ENCODE measurements at places on chromosomes 3 and 15.
A peak's percentile ranks its signal among the peaks of the same experiment; 100 is the strongest.

GRCh38 chr3:141738891-141739363, 829 bp downstream of the RNF7 start:
- no peak for DNase-seq

- DNase-seq: no peak
These were observed 80.6 kb downstream of the PCOLCE2 start for GRCh38 chr3:142808103-142808917.

- no peak for DNase-seq
These were observed 144.4 kb downstream of the GMNC start for GRCh38 chr3:190718097-190718496.

DNA sequence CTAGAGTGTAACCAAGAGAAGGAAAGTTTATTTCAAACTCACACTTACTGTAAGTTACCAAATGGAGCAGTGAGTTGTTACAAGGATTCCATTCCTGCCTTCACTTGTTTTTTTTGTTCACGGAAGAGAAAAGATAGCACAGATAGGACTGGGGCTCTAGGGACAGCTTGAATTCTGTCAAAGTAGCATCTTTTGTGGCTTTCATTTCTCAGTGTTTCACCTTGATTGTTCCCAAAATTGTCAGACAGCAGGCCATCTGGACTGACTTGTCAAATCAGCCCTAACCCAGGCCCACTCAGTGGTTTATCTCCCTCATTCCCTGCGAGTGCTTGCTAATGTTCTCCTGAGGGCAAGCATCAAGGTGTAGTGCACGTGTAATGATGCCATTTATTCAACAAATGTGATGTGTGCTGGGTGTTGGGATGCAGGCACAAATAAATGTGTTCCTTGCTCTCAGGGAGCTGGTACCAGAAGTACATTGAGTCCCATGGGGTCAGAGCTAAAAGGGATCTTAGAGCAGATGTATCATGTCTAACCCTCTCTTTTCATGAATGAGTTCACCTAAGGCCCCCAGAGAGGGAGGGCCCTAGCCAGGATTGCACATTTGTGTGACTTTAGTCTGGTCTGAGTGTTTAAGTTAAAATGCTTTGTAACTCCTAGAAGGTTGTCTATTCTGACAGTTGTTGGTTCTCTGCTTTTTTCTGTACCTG, 49.1 kb downstream of the PDHB start:
- DNase-seq: no peak

- DNase-seq: no peak
These were observed 13.3 kb downstream of the ZNF592 start for GRCh38 chr15:84761607-84762131.

- DNase-seq: no peak
These were observed 45.1 kb upstream of the PLXND1 start for GRCh38 chr3:129651435-129652202.

DNA sequence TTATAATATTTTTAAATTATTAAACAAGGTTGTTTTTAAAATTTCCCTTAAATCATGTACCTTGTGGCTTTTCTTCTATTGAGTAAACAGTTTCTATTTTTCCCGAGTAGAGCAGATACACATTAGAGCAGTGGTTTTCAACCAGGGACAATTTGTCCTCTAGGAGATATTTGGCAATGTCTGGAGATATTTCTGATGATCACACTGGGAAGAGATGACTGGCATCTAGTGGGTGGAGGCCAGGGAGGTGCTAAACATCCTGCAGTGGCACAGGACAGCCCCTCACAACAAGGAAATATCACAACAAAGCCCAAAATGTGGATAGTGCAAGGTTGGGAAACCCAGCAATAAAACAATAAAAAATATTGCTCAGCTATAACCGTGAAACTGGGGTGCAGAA, 113.0 kb upstream of the PTPRG start:
- no peak for DNase-seq

DNA sequence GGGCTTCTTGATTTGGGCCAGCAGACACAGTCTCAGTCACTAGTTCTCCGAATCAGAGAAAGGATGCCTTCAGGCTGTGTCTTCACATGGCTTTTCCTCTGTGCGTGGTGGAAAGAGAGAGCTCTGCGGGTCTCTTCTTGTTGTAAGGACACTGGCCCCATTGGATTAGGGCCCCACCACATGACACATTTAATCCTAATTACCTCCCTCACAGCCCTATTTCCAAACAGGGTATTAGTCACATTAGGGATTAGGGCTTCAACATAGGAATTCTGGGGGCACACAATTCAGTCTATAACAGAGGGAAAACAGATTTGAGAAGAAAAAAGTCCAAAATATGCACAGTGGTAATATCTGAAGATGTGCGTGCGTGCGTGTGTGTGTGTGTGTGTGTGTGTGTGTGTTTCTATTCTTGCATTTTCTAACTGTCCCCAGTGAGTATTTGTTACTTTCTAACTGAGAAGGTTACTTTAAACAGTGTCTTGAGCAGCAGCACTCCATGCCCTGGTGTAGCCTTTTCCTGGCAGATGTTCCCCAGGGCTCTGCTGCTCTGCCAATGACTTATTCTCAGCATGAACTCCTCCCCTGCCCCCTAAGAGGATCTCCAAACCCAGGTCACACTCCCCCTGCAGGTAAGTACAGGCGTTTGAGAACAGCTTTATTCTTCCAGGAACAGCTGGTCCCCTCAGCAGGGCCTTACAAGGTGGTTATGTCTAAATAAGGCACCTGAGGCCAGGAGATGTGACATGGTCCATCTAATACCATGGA, 72.9 kb downstream of the RPL39L start:
- DNase-seq: peak; percentile 51

- no peak for DNase-seq
These were observed 12.0 kb downstream of the CMTM7 start for GRCh38 chr3:32403663-32404062.

- DNase-seq: no peak
These were observed 53.5 kb downstream of the TLNRD1 start for GRCh38 chr15:81054236-81054635.

GRCh38 chr15:60869851-60870250, 359.3 kb downstream of the RORA start:
- DNase-seq: no peak

DNA sequence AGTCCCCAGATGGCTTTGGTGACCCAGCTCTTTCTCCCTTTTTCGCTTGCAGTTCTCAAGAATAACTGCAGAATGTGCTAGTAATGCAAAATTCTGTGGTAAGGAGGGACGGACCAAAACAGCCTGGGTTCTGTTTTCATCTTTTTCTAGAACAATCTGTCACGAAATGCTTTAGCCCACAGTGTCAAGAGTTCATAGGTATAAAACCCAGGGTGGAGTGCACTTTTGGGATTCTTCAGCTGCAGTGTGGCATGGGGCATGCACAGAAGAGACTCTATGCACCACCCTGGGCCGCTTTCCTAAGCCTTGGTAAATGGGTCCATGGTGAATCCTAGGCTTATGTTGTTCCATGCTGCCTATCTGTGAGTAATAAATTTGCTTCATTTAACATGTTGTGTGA, 1072.7 kb upstream of the GBE1 start:
- no peak for DNase-seq

DNA sequence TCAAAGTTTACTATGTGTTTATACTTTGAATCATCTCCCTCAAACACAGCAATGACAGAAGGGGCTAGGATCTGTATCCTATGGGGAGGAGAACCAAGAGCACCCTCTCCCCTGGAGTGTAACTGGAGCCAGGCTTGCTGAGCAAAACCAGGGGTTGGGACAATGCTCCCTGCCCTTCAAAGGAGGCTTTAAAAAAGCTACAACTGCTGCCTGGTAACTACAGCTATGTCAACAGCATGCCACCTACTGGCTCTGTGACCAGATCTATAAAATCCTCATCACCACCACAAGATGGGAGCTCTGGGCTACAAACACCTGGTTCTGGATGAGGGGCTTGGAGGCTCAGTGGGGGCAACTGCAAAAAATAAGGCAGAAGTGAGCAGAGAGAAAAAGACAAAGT, 61.9 kb downstream of the ANO10 start:
- DNase-seq: no peak

GRCh38 chr3:12224181-12225147, 64.4 kb upstream of the PPARG start:
- no peak for DNase-seq

- DNase-seq: no peak
These were observed 12.3 kb downstream of the CPNE9 start for GRCh38 chr3:9715764-9716437.

DNA sequence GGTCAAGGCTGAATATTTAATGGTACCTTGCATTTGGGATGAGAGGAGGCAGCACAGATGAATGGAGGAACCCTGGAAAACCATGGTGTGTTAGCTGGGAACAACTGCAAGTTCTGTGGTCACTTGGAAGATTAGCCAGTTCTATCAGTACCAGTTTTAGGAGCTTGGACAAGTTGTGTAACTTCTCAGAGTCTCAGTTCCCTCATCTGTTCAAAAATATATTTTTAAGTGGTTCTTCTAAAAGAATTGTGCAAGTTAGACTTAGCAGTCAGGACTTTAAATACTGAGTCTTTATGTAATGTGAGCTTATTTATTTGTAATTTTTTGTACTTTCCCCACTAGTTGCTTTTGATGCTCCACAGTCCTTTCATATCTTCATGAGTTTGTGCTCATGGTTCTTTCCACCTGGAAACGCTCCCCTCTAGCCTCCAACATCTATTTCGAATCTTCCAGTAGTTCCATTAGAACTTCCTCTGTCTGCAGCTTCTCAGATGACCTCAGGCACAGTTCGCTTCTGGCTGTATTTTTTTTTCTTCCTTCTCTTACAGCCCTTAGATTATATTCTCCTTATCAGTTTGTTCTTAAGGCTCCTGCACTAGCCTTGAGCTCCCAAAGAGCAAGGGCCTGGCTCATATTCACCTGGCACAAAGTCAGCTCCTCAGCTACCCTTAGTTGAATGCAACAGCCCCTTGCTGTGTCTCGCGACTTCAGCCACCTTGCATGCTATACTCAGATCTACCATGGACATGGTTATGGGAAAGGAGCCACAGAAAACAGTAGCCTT, 27.1 kb downstream of the ITPR1 start:
- DNase-seq: no peak

DNA sequence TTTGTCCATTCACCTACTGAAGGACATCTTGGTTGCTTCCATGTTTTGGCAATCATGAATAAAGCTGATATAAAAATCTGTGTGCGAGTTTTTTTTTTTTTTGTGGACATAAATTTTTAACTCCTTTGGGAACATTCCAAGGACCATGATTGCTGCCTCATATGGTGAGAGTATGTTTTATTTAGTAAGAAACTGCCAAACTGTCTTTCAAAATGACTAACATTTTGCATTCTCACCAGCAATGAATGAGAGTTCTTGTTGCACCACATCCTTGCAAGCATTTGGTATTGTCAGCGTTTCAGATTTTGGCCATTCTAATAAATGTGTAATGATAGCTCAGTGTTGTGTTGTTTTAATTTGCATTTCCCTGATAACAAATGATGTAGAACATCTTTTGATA, 12.7 kb downstream of the TMEM108 start:
- no peak for DNase-seq

DNA sequence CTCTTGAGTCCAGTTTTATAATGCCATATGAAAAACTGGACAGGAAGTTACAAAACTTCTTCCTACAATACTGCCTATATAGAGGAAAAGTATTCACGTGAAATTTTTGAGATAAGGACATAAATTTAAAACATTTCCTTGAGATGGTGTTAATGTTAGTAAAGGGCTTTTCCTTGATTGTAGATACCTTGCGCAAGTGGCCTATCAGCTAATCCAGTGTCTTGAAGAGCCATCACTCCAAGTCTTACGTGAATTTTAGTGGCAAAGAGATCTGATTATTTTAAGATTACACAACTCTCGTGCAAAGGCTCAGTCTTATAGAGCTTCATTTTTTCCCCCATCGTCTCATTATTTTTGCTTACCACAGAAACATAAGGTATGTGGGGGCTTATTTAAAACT, 18.4 kb downstream of the C3orf38 start:
- no peak for DNase-seq

DNA sequence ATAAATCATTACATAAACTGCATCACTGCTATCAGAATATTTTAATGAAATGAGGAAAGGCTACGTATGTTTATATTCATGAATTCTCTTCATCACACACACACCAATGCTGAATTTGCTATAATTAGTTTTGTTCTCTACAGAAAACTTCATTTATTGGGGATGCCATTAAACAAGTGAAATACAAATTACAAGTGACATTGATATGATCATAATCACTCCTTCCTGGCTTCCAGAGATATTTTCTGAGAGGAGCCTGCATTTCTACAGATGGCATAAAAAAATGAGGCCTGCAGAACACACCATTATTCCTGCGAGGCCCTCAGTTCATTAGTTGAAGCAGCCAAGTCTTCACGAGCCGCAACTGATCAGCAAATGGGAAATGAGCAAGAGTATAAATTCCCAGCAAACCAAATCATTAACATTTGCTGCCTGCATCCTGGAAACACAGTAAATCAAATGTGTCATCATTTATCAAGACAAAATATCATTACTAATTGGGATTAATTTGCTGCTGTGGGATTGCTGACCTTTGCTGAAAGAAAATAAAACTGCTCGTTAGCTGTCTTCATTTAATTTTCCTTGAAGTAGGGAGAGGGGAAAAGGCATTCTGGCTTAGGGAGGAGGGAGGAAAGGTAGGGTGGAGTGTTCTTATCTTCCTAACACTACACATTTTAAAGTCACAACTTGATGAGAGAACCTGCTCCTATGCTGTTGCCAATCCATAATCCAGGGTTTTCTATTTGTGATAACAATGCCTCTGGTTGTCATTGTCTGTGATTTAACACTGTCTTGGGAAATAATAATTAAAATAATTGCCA, 921.9 kb downstream of the SQOR start:
- no peak for DNase-seq
